ENCODE measurements at places on chromosomes 3 and 15. TPM values are rescaled to one million over a fixed set of nuclear protein-coding genes. Genes with fewer than 3 reads are reported as not detected.

GABRR3 gene
- not detected for total RNA-seq

GRCh38 chr15:66404532-66404931, 17.8 kb downstream of the MAP2K1 start:
- ATAC-seq: no peak

STRIT1 gene
- total RNA-seq: not detected

GRCh38 chr3:133296981-133297380, 102.9 kb upstream of the BFSP2 start:
- ATAC-seq: no peak

DNA sequence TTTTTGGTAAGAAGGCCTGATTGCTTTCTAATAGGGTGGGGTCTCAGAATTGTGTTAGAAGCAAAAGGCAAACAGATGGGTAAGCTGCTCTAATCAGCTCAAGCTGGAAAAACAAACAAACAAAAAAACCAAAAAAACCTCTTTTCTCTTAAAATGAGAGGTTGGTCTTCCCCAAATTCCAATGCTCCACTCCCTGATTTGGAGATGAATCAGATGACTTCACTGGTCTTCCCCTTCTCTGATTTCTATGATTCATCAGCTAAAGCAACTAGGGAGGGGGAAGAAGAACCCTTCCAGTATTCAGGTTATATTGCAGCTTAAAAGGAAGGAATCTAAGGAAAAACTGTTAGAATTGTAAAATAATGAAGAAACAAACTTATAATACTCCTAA, 9.6 kb upstream of the ANXA2 start:
- peak; percentile 62 for ATAC-seq

DNA sequence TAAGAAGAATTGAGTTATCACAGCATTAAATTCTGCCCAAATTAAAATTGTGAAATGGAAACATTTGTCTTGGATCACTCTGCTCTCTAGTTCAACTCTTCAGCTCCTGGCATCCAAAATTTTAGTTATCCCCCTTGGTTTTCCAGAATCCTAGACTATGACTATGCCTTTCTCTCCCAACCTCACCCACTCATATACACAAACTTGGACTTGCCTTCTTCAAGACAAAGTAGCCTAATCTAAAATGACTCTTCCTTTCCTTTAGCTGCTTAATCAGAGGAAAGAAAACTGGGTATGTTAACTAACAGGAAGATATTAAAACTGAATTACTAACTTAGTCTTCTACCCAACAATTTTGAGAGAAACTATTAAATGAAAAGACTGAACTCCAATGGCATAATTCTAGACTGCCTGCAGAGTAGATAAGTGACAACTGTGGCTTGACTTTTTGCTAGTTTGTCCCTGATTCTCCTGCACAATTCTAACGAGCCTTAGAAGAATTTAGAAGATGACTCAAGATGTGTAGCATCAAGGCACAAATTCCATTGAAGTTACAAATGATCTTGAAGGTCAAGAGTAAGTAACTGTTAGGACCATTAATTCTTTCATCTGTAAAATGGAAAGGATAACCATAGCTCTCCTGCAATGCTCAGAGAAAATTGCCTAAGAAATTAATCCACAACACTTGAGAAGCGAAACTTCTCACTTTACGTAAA, 5.2 kb upstream of the GOLIM4 start:
- ATAC-seq: no peak

EPHA3 gene
- 0.40 TPM for total RNA-seq

KIF7 gene
- total RNA-seq: 0.60 TPM
